Left lobe of liver (tissue), 2 donors: ENCODE measurements at places on chromosomes 2 and 18.

- DNase-seq = no peak
Measured at GRCh38 chr18:22275706-22276333, 106.4 kb downstream of the GATA6 start.

DNA sequence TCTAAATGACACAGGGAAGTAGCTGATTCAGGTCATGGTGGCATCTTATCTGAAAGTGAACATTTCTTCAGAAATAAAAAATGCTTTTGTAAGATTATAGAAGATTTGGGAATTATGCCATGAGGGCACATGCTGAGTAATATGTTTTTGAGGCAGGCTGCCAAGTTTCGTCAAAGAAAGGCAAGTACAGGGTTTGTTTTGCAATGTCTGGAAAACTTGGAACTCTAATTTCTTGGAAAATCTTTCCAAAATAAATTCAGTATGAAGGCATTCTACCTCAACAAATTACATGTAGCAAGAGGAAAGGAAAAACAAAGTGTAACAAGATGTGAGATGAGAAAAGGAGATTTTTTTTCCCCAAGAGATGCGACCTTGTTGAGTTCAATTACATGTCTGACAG lies 167.7 kb downstream of the PLCL1 start:
- DNase-seq = no peak

DNA sequence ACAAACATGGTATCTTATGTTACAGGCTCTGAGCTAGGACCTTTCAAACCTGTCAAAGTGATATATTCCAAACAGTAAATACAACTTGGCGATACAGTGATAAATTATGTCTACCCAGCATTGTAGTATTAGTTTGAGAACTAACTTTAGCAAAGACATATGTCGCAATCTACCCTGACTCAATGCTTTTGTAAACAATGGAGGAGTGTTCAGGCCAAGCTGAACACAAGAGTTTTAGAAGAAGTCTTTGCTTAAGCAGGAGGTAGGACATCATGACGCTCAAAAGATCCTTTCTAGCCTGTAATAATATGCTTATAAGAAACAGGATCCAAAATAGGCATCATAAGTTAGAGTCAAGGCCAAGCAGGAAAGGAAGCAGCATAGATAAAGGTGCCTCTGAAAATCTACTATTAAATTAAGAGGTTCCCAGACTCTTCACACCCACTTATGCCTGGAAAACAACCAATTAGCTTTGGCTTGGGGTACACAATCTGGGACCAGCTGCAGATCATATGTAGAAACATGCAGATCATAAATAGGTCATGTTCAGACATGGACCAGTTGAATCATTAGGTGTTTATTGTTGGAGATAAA lies 132.5 kb downstream of the CSRNP3 start:
- DNase-seq = no peak

DNA sequence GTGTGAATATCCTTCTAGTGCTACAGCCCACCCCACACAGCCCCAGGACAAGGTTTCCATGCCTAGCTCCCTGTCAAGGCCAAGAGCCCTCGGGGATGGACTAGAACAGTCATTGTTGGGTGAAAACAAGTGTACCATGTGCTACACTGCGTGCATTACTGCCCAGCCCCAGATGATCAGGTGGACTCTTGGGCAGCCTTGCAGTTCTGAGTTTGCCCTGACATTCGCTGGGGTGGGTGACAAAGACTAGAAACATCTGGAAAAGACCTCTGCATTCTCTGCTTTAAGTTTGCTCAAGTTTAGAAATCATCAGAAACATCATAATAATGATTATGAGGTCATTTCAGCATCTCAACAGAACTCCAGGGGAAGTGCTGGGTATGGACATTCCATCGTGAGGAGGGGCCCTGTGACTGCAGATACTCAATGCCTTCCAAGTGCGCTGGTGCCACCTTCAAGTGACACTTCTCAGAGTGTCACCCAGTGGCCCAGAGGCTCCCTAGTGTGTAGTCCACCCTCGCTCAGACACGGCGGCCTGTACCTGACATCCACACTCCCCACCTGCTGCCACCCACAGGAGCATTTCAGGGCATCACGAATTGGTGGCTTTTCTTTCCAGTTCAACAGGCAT lies 5.3 kb upstream of the PXDN start:
- peak; percentile 19 for DNase-seq

DNA sequence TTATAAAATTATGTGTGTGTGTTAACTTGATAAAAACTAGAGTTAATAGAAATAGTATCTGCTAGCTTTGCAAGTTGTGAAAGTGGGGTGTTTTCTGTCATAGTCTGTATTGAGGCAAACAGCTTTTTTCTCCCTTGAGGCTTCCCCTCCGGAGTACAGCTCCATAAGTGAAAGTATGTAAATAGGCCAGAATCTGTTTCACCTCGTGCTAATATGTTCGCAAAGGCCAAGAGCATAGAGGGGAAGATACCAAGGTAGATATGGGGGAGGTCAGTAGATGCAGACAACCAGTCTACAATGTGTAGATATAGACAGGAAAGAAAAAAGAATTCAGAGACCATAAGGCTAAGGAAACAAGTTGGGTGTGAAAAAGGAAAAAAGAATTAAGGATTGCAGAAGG lies 72.9 kb downstream of the PTRHD1 start:
- DNase-seq = no peak

DNA sequence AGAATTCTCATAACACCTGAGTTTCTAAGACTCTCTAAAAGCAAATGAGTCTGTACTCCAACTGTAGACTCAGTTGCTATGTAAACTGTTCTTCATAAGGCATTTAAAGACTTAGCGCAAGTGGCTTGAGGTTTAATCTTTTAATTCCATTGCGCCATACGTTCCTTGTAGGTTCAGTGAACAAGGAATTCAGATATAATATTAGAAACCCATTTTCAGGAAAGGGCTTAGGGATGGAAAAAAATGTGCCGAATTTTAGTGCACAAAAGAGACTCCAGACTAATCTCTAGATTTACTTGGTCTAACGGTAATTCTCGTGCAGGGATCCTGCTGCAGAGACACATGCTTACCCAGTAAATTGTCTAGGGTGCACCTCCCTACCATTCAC lies 268.9 kb upstream of the TANK start:
- DNase-seq = no peak

- no peak for DNase-seq
Measured at GRCh38 chr2:24351981-24352380, 8.4 kb downstream of the ITSN2 start.

- no peak for DNase-seq
Measured at GRCh38 chr2:44941551-44942234, at the start of gene SIX3. TSS of gene SIX3 (plus strand) at chr2:44941702. CDS start at chr2:44942105, 403 bp downstream.

GRCh38 chr18:62992877-62993365 lies 277.6 kb downstream of the PHLPP1 start:
- no peak for DNase-seq

DNA sequence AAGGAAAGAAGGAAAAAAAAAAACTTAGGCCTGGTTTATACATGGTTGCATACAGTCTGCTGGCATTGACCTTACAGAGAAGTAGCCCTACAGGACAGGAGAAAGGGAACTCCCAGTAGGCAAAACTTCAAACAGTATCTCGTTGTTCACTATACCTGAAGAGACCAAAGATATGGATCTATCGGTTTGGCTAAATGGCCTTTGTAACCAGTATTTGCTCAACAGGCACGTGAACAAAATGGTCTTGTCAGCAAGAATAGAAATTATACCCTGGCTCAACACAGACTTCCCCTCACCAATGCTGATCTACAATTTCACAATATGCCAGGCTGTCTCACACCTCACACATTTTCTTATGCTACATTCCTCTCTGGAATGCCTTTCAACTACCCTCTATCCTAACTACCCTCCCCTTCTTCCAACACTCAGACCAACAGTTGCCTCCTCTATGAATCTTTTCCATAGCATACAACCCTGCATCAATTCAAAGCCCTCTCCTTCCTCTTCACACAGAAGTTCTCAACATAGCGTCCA lies 13.7 kb downstream of the HYCC2 start:
- no peak for DNase-seq

DNA sequence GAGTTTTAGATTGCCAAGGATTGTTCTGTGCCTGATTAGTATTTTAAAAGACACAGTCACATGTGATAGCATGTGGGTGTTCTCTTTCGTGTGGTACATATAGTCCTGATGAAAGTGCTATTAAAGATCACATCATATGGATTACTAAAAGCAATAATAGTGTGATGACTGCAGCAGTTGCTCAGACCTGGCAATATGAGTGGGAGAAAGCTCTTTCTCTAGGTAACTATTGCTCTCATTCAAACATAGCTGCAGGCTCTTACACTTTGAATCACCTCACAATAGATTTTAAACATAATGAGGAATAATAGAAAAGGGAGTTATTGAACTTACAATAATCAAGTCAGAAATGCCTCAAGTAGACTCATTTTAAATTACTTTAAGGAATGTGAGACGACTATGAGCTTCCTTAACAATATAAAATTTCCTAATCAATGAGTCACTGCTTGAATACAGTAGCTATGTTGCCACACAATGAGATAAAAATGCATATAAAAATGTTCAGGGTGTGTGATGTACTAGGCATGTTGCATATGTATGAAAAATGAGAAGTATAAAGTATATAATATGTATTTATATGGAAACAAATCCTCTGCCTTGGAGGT lies 452.1 kb downstream of the TMX3 start:
- DNase-seq = no peak
